GM12878 (cell line): ENCODE measurements at places on chromosomes 11 and 22. TPM values are rescaled to one million over a fixed set of nuclear protein-coding genes. Genes with fewer than 3 reads are reported as not detected.

- DNase-seq, result no peak
Measured at GRCh38 chr11:86873573-86874083, 73.3 kb downstream of the PRSS23 start.

The MEI1 gene
- 31.0 and 33.1 TPM in 2 replicates for total RNA-seq

GRCh38 chr11:106989078-106989455 is 29.2 kb downstream of the GUCY1A2 start:
- DNase-seq, result no peak

DNA sequence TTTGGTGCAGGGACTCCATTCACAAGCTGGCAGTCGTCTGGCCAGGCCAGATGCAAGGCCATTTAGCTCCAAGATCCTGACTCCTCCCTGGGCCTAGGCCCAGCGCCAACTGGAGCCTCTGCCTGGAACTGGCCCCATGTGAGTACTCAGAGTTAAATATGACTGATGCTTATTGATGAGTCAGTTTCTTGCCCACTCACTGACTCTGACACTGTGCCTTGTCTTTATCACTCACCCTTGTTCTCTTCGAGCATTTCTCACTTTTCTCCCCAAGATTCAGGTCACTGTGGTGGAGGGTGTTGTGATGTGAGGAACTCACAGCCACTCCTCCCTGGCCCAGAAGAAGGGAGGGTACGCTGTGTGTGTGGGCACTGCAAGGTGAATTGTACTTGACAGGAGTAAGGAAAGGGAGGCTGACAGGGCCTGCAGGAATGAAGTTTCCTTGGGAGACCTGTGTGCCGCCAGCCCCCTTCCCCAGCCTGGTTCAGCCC is 23.2 kb upstream of the ST3GAL4 start:
- no peak for DNase-seq

DNA sequence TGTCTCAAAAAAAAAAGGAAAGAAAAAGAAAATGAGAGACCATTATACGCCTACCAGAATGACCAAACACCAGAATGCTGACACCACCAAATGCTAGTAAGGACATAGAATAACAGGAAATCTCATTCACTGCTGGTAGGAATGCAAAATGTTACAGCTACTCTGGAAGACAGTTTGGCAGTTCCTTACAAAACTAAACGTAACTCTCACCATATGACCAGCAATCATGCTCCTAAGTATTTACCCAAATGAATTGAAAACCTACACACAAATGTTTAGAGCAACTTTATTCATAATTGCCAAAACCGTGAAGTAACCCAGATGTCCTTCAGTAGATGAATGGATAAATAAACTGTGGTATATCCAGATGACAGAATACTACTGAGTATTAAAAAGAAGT is 7.2 kb downstream of the CHKA start:
- no peak for DNase-seq

- DNase-seq, result no peak
Measured at GRCh38 chr11:45805305-45806071, 539 bp downstream of the SLC35C1 start.

DNA sequence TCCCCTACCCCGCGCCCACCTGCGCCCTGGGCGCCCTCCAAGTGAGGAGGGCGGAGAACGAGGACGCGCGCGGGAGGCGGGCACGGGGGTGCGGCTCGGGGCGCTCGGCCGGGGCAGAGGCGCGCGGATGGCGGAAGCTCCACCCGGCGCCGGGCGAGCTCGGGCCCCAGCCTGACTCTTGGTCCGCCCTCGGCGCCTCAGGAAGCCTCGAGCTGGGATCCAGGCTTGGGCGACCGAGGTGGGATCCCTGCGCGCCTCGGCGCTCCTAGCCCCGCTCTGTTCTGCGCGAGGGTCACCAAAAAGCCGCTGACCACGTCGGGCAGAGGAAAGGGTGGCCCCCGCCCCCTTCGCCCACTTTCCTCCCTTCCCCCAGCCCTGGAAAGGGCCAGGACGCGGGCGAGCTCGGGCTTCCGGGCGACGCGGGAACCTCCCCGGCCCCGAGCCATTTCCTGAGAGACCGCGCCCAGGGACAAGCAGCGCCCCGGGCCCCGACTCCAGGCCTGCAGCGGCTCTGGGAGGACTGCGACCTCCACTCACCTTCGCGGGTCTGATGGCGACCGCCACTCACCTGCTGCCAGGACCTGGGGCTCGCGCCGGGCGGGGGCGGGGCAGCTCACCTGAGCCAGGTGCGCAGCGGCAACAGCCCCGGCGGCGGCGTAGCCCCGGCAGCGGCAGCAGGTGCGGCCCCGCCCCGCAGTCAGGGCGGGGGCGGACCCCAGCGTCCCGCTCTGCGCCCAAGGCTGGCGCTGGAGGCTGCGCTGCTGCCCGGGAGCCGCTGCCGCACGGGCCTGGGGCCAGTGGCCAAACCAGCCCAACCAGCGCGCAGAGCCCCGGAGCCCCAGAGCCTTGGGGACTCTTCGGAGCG is 2.2 kb upstream of the SIGIRR start:
- DNase-seq, result no peak

DNA sequence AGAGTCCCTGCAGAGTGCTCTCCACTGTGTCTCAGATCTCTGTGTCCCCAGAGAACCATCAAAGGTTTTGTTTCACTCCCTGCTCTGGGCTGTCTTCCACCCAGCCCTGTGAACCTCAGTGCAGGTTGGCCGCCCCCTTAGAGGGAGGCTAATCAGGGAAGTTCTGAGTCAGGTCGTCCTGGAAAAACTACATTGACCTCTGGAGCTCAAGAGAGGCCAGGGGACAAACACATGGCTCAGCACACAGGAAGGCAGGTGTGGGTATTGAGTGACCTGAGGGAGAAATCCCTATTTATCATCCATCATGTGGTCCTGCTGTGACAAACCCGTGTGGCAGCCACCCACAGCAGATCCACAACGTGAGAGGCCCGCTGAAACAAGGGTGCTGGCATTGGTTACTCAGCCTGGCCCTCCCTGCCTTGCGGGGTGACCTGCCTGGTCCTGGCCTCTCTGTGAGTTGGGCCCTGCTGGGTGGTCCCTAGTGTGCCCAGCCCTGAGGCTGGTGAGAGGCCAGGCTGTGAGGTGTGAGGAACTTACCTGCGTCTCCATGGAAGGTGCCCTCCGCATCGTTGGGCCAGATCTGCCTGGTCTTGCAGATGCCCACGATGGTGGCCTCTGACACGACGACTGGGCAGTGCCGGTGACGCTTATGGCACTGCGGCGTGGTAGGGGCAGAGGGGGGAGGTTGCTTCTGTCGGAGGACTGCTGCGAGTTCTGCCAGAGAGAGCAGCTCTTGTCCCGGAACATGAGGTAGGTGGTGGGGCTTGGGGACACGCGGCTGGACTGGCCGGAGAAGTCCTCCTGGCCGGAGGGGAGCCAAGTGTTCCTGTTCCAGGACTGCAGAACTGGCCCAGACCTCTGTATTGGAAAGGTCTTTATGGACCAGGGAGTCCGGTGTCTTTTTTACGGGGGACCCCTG is 669 bp upstream of the BCR start:
- no peak for DNase-seq

DNA sequence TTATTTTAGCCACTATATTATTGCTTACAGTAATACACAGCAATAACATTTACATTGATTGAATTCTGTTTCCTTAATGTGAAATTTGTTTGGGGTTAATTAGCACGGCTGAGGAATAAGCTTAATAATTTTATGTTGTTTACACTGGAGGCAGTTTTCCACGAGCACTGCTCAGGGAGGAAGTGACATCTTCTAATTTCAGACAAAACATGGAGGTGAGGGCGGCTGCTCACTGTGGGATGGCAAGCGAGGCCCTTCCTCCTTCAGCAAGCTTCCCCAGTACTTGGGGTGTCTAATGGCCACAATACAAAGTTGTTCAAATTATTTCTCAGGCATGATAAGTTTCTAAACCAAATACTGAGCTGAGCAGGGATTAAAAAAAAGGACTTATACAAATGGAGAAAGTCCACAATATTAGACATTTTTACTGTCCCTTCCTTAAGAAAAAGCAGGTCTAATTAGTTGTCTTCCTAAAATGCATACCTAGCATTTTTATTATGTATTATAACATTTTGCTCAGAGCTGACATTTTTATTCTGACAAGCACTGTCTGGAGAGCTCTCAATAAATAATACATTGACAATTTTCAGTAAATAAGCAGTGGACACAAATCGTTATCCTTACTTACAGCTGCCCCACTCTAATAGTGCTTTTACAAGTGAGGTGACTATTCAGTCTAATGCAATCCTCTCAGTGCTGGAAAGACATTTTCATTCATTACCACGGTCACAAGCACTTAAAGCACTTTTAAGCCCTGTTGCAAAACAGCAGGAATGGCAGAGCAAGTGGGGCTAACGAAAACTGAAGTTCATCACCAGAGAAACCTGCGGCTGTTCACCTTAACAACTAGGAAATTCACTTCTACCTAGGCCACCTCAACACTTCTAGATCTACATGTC is 56.2 kb downstream of the SOX6 start:
- no peak for DNase-seq

DNA sequence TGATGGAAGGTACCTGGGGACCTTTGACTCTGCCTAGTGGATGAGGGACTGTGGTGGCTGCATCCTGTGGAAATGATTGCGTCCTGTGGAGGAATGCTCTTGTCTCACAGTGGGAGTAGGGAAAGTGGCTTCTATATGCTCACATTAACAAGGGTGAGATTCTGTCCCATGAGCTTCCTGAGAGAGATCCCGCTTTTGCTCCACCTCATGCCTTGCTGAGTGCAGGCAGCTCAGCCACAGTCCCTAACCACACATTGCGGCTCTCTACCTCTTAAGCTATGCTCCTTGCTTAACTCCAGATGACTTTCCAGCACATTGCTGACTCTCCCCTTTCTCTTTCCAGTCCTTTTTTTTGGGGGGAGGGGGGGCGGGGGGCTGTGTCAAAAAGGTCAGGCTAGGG is 45.0 kb downstream of the TEAD1 start:
- DNase-seq, result no peak

DNA sequence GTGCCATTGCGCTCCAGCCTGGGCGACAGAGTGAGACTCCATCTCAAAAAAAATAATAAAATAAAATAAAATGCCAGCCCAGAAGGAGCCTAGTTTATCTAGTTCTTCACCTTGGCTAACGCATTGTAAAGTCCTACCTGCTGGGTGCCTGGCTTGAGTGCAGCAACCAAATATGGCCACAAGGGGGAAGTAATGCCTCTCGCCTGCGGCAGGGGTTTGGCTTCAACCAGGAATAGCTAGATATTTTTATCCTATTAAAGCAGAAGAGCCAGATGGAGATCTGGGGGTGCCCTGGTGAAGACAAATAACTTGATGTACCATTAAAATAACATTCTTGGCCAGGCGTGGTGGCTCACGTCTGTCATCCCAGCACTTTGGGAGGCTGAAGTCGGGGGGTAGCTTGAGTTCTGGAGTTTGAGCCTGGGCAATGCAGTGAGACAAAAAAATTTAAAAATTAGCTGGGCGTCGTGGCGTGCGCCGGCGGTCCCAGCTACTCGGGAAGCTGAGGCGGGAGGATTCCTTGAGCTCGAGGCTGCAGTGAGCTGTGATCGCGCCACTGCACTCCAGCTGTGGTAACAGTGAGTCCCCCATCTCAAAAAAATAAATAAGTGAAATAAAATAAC is 20.6 kb upstream of the PLEKHB1 start:
- DNase-seq, result peak; percentile 23

DNA sequence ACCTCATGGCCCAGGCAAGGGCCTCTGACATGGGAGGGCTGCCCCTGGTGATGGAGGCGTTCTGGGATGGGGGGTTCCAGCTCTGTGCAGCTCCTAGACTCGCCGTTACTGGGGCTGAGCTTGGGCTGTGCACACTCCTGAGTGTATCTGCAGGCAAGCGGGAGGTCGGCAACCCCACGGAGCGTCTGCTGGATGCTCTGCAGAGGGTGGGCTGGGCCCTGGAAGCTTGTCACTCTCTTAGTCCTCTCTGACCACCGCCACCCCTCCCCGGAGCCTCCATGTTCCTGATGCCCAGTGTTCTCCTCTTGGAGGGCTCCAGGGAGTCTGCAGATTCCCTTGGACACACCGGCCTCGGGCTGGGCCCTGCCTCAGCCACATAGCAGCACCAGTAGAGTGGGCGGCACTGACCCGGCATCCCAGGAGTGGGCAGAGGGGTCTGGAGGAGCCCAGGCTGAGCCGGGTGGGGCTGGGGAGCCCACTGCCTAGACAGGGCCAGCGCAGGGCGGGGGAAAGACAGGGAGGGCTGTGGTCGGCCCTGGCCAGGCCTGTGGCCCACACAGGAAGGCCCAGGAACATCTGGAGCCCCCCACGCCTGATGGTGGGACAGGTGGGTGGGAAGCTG is 20.6 kb upstream of the MUC5B start:
- DNase-seq, result no peak

The MFRP gene
- total RNA-seq, result not detected in 2 replicates

DNA sequence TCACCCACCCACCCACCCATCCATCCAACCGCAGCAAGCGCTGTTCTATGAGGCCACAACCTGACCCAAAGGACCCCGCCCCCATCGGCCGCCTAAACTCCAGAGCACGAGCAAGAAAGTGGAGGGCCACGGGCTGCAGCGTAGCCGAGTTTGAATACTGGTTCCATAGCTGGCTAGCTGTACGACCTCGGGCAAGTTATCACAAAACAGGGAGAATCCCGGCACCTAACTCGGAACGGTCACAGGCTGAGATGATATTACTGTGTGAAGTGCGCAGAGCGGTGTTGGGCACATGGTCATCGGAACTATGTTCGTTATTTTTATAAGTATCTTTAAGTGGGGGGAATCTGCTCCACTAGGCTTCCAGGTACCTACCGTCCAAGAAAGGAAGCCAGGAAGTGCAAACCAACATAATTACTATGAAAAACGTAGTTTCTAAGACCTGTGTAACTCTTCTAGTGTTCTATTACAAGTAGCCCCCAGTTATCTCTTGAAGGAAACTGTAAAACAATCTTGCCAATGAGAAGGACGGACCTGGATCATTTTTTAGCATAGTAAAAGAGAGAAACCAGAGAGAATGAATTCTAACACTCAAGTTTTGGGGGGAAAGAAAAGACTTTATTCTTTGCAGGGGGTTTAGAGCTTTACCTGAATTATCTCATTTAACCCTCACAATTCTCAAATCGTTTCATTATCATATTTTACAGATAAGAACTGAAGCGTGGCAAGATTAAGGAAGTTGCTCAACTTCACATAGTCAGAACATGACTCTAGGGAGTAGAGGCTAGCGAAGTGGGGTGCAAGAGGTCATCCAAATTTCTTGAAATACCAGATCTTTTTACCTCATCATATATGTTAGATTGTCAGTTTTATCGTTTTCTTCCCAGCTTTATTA is 663 bp upstream of the BUD13 start:
- no peak for DNase-seq

The CATSPER1 gene
- not detected in 2 replicates for total RNA-seq

DNA sequence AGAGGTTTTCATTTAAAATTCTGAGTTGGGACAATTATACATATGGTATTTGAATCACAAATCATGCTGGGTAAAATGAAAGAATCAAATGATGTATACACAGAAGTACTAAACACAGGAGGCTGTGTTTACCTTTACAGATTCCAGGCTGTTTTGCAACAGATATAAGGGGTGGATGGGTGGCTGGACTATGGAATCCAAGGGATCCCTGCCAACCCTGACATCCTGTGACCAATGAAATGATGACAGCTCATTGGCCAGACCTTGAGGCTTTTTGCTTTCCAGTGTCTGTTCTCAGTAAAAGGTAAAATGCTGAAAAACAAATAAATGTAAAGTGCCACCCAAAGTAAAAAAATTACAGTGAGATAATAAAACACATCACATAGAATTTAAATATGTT is 3.3 kb upstream of the DDI1 start:
- no peak for DNase-seq

The THRSP gene
- not detected in 2 replicates for total RNA-seq

The EMID1 gene
- 17.5 and 18.3 TPM in 2 replicates for total RNA-seq

The MUC5AC gene
- not detected in 2 replicates for total RNA-seq

The DLG2 gene
- 0.38 and 1.0 TPM in 2 replicates for total RNA-seq
